ENCODE measurements at places on chromosomes 5 and 9.
A peak's percentile ranks its signal among the peaks of the same experiment; 100 is the strongest.

DNA sequence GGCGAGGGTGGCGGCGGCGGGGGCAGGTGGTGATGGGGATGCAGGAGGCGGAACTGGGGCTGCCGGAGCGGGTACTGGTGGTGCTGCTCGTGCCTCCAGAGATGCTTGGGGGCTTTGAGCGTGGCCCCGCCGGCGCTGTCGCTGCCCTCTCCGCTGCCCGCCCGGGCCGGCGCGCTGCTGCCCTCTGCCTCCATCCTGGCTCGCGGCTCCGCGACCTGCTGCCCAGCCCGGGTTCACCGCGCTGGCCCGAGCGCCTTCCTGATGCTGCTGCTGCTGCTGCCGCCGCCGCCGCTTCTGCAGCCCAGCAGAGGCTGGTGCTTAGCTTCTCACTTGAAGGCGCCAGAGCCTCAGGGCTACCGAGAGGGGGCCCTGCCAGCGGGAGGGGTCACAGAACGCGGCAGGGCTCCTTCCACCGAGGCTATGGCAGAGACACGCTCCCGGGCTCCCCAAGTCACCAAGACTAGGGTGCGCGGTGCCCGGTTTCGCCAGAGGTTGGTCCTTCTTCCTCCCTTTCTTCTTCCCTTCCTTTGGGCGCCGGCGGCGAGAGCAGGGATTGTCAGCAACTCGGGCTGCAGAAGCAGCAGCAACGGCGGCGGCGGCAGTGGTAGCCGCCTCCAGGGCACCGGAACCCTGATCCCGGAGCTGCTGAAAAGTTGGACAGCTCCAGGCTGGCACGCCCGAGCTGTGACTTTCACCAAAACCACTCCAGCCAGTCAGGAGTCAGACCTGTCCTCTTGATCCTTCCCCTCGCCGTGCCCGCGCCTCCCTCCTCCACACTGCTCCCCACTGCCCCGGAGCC lies at the start of gene PDE4D:
PDE4D (minus strand) TSS at position 298 of the 799 bp plus-strand sequence.
- peak; percentile 53 for DNase-seq

DNA sequence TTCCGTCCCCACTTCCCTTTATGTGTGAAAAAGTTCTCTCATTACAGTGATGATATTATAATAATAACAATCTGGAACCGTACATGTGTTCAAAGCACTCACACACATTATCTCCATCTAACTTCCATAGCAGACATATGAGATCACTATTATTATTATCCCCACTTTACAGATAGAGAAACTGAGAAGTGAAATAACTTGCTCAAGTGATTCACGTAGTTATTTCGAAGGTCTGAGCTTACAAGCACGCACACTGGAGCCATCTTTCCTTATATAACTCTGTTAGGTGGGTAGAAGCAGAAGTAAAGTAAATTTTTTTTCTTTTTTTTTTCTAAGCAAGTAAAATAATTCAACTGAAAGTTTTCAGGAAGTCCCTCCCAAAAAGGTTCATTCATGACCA lies 62.9 kb upstream of the PTGER4 start:
- DNase-seq = no peak

- no peak for DNase-seq
Observed at GRCh38 chr9:129405827-129406213, 215.1 kb downstream of the C9orf50 start.

- no peak for DNase-seq
Observed at GRCh38 chr5:141494761-141495452, 6.0 kb downstream of the PCDHGC5 start.

- DNase-seq = no peak
Observed at GRCh38 chr9:125240649-125240999, 519 bp downstream of the HSPA5 start.

All from NCI-H446 (cell line).